Epithelial cell of alveolus of lung (primary cell): ENCODE measurements at places on chromosomes 3 and 15. TPM values are rescaled to one million over a fixed set of nuclear protein-coding genes. Genes with fewer than 3 reads are reported as not detected.

The SLC28A2 gene
- not detected in 2 replicates for total RNA-seq

The ANO10 gene
- 16.0 and 32.5 TPM in 2 replicates for total RNA-seq

The HRH1 gene
- 6.9 and 9.7 TPM in 2 replicates for total RNA-seq

The SYNPR gene
- not detected in 2 replicates for total RNA-seq
